ENCODE measurements at places on chromosomes 11 and 22.

DNA sequence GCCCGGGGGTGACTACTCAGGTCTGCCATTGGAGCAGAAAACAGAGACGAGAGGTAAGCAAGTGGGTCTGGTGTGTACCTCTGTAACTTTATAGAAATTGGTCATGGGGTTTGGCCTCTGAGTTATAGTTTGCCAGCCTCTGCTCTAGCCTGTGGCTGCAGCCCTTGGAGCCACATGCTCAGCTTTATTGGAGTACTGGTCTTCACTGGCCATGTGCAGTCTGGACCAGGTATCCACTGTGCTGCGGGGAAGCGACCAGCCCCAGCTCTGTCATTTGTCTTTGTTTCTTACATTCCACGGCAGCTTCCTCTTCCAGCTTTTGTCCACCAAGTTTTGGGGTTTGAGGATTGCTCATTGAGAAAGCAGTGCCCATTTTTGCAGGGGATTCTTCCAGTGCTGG is 453.4 kb downstream of the TBC1D22A start:
- no peak for DNase-seq

- DNase-seq: no peak
These were observed 45.8 kb downstream of the LRFN4 start for GRCh38 chr11:66902486-66903177.

- no peak for DNase-seq
These were observed 71.3 kb upstream of the ALX4 start for GRCh38 chr11:44381261-44381660.

DNA sequence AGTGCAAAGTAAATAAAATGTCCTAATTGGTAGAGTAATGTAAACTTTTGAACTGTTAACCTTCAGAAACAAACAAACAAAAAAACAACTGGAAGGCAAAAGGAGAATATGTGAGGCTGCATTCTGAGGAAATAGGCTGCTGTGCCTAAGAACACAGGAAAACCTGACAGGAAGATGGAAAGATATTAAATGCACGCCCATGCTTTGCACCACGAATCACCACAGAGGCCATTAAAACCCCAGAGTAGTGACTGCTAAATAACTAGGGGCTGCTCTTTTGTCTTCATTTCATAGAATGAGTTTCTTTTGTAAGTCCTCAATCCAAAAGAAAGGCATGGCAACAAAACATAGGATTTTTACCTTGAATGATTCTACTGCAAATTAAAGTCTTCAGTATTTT is 436.0 kb downstream of the RAB38 start:
- no peak for DNase-seq

GRCh38 chr11:7514099-7514591 is 346 bp downstream of the PPFIBP2 start:
- DNase-seq: no peak

- DNase-seq: no peak
These were observed 81.5 kb upstream of the HORMAD2 start for GRCh38 chr22:29998627-29999384.

- no peak for DNase-seq
These were observed 236.8 kb downstream of the BUD13 start for GRCh38 chr11:116535994-116536393.

- no peak for DNase-seq
These were observed 741 bp upstream of the TALDO1 start for GRCh38 chr11:746289-747157.

DNA sequence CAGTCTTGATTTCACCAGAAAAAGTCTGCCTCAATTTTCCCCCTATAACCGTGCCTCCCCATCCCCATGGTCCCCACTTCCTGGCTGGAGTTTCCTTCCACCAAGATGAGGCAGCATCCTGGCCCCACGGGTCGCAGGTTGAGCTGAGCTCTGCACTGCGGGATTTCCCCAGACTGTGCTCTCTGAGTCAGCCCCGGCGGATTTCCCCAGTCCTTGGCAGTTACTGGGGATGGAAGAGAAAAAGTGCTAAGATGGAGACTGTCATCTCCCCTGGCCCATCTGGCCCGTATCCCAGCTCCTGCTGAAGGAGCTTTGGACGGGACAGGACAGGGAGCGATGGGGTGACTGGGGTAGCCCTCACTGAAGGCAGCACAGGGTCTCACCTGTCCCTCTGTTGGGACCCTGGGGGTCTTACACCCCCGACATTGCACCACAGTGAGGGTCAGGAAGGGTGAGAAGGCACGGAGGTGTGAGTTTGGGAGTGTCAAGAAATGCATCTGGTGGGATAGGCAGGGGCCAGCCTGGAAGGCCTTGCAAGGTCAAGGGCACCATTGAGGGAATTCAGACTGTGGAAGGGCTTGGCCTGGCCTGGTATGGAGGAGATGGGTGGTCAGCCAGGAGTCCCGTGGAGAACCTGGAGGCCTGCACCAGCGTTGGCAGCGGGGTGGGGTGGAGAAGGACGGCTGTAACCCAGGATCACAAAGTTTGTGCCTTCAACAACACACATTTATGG is 36.5 kb downstream of the NADSYN1 start:
- DNase-seq: peak; percentile 32

DNA sequence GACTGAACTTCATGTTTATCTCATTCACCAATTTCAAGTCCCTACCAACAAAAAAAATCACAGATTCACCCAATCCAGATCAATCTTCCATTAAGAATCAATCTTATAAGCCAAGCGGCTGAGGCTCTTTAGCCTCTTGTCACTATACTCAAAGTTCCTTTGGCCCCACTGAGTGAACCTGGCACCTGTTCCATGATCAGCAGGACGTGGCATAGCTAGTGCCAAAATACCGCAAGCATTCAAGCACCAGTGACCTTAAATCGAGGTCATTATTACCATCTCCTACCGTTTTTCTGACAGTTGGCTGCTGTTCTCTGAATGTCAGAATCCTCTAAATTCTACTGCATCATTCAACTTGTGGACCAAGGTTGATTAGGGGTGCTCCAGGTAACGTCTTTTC is 141.2 kb downstream of the CADM1 start:
- no peak for DNase-seq

DNA sequence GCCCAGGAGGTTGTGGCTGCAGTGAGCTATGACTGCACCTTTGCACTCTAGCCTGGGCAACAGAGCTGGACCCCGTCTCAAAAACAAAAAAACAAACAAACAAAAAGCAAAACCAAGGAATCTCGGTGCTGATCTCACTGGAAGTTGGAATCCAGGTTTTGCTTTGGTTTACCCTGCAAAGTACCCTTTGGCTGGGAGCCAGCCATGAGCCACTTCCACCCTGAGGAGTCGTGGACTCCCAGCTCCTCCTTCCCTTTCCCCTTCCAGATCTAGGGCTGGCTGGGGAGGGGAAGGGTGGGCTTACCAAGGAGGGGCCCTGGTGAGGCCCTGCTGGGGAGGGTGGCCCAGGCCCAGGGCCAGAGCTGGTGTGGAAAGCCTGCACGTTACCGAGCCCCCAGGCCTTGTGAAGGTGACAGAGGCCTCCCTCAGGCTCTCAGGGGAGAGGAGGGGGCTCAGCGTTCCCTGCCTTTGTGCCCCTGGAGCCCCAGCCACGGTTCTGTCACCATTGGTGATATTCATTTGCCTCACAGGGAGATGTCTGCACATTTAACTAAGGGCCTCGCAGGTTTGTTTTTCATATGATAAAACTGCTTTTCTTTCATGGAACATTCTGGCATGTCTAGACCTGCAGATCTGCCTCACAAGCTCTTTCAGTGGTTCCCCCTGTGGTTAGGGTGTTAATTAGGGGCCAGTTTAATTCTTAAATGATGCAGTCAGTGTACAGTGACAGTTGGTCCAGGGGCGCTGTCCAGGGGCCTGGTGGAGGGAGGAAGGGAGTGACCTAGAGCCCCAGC is 29.0 kb downstream of the FBLN1 start:
- DNase-seq: no peak

GRCh38 chr11:47843361-47844055 is 4.6 kb downstream of the NUP160 start:
- no peak for DNase-seq

DNA sequence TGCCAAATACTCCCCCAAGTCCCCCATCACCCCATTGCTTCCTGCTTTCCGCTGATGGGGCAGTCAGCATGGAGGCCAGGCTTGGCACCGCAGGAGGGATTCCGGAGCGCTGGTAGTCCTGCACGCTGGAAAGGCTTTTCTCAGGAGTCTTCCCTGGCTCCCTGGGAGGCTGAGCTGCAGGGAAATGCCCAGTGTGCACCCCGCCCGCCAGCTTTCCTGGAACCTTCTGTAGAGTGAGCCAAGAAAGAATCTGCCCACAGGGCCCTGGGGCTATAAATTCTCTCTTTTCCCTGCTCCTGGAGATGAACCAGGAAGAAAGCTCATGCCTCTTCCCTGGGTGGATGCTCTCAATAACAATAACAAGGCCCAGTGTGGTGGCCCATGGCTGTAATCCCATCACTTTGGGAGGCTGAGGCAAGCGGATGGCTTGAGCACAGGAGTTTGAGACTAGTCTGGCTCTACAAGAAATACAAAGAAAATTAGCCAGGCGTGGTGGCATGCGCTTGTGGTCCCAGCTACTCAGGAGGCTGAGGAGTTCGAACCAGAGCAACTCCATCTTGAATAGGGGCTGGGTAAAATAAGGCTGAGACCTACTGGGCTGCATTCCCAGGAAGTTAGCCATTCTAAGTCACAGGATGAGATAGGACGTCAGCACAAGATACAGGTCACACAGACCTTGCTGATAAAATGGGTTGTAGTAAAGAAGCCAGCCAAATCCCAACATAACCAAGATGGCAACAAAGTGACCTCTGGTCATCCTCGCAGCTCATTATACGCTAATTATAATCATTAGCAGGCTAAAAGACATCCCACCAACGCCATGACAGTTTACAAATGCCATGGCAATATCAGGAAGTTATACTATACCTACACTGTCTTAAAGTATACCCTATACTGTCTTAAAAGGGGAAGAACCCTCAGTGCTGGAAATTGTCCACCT is 46.4 kb upstream of the FTH1 start:
- DNase-seq: no peak

GRCh38 chr11:44916801-44917385 is 33.8 kb downstream of the TP53I11 start:
- no peak for DNase-seq

- no peak for DNase-seq
These were observed 15.3 kb downstream of the TMPRSS13 start for GRCh38 chr11:117913736-117914397.

- DNase-seq: no peak
These were observed 8.0 kb downstream of the PHLDB1 start for GRCh38 chr11:118615282-118615975.

DNA sequence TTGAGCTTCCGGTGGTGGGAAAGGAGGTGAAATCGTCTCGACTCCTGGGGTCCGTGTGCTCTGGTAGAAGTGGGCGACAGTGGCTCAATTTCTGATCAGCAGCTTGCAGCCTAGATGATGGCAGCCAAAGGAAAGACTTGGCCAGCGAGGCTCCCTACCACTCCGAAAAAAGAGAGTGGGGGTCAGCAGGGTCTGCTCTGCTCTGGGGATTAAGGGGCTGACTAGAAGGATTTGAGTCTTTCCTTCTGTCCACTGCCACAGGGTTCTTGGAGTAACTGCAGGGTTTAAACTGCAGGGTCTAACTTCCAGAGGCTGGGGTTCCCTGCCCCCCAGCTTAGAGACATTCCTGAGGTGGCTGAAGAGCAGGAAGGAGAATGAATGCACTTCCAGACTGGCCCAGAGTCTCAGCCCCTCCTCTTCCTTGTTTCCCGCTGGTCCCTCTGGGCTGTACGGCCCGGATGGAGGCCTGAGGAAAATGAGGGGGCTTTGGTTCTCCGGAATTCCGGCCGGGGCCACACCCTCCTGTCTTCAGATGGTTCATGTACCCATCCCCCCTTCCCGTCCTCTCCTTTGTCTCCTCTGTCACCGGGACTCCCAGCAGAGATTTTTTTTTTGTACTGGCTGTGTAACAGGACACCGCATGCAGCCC is 907 bp downstream of the SERPINH1 start:
- no peak for DNase-seq

- no peak for DNase-seq
These were observed 5.1 kb upstream of the MS4A10 start for GRCh38 chr11:60780065-60780464.

DNA sequence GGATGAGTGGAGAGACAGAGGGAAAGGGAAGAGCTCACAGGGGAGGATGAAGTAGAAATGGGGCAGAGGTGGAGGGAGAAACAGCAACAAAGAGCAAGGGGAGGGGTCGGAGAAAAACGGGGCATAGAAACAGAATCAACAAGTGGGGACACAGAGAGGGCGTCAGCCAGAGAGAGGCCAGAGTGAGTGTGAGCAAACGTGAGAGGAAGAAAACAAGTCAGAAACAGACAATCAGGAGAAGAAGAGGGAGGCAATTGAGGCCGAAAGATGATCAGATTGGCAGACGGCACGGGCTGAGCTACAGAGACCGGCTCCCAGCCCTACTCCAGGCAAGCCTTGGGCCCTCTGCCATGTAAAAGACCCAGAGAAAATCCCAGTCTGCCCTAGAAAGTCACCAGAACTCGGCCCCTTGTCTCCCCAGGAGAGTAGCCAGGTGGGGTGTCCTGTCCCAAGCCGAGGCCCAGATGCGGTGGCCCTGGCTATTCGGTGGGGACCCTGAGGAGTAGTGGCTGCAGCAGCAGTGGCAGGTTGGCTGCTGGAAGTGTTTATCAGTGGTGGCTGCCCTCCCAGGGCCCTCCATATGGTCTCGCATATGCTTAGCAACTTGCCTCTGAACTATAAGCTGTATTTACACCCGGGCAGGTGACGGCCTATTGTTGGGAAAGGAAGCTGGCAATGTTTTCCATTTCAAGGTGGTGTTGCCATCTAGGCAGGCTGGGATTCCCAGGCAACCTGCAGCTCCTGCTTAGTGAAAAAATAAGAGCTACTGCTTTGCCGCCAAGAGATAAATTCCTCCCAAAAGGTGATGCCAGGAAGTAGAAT is 14.8 kb upstream of the TSPAN18 start:
- no peak for DNase-seq

DNA sequence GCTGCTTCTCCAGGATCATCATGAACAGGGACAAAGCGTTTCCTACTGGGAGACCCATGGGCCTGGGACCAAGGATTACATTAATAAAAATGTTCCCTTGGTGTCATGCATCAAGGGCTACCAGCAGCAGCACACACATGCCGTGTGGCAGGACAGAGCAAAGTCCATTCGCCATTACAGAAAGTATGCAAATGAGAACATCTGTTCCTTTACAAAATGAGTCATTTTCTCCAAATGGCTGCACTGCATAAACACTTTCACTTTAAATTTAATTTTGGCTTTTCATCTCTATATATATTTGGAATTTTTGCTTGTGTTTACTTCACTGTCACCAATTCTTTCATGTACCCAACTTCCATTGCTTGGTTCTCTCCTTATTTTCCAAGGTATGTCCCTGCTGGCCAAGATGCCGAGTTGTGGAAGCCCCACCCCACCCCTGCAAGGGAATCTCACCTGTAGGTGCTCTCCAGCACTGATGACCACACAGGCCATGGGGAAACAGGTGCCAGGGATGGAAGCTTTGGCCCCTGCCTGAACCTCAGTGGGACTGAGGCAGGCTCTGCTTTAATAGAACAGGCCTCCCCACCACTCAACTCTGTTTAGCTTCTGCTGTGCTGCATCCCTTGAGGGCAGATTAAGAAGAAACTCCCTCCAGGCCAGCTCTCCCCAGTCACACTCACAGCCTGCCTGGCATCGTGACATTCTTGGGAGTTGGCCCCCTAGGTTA is 15.6 kb upstream of the GNAZ start:
- DNase-seq: peak; percentile 58
